ENCODE measurements at places on chromosomes 2 and 18. TPM values are rescaled to one million over a fixed set of nuclear protein-coding genes. Genes with fewer than 3 reads are reported as not detected.

The SERTAD2 gene
- total RNA-seq, result 33.5 TPM

The RBM43 gene
- total RNA-seq, result 12.3 TPM

The RGPD8 gene
- 48.1 TPM for total RNA-seq

The ERBB4 gene
- not detected for total RNA-seq

- no peaks in the 10 kb centered on the region for H3K27me3 ChIP-seq
- peaks cover 18% of the 10 kb centered on the region for H3K4me1 ChIP-seq
- H3K4me3 ChIP-seq, result no peak overlapping the region
- DNase-seq, result no peak
Measured at GRCh38 chr2:111698089-111698488, 185.9 kb downstream of the ANAPC1 start.

GRCh38 chr18:60295674-60296073 is 76.9 kb downstream of the MC4R start:
- no peaks in the 10 kb centered on the region for H3K4me1 ChIP-seq
- no peak overlapping the region for H3K27ac ChIP-seq
- no peak for DNase-seq
- no peaks in the 10 kb centered on the region for H3K27me3 ChIP-seq
- no peak overlapping the region for H3K4me3 ChIP-seq
- no peaks in the 10 kb centered on the region for H3K36me3 ChIP-seq

GRCh38 chr18:57447154-57447621 is 12.0 kb downstream of the ONECUT2 start:
- peaks cover 27% of the 10 kb centered on the region for H3K27me3 ChIP-seq
- no peak overlapping the region for H3K27ac ChIP-seq
- no peaks in the 10 kb centered on the region for H3K36me3 ChIP-seq
- DNase-seq, result no peak
- no peak overlapping the region for H3K4me3 ChIP-seq

- no peak overlapping the region for H3K27ac ChIP-seq
- H3K36me3 ChIP-seq, result no peaks in the 10 kb centered on the region
- peaks cover 14% of the 10 kb centered on the region for H3K4me1 ChIP-seq
- peaks cover 26% of the 10 kb centered on the region for H3K27me3 ChIP-seq
Measured at GRCh38 chr2:42791606-42792005, 777 bp downstream of the HAAO start.

GRCh38 chr2:236670235-236670620 is 100.6 kb downstream of the ACKR3 start:
- no peaks in the 10 kb centered on the region for H3K4me1 ChIP-seq
- H3K36me3 ChIP-seq, result no peaks in the 10 kb centered on the region
- no peaks in the 10 kb centered on the region for H3K27me3 ChIP-seq
- no peak overlapping the region for H3K4me3 ChIP-seq
- H3K27ac ChIP-seq, result no peak overlapping the region

- no peak overlapping the region for H3K4me3 ChIP-seq
- DNase-seq, result no peak
- no peaks in the 10 kb centered on the region for H3K4me1 ChIP-seq
- no peaks in the 10 kb centered on the region for H3K36me3 ChIP-seq
- H3K27ac ChIP-seq, result no peak overlapping the region
Measured at GRCh38 chr2:16179701-16180416, 239.5 kb downstream of the MYCN start.

- no peaks in the 10 kb centered on the region for H3K4me1 ChIP-seq
- DNase-seq, result no peak
- H3K27ac ChIP-seq, result no peak overlapping the region
- H3K4me3 ChIP-seq, result no peak overlapping the region
- H3K27me3 ChIP-seq, result no peaks in the 10 kb centered on the region
Measured at GRCh38 chr2:222756951-222757650, 85.6 kb downstream of the MOGAT1 start.

GRCh38 chr2:164257742-164258141 is 363.5 kb downstream of the GRB14 start:
- H3K27me3 ChIP-seq, result no peaks in the 10 kb centered on the region
- DNase-seq, result no peak
- H3K4me1 ChIP-seq, result no peaks in the 10 kb centered on the region
- H3K4me3 ChIP-seq, result no peak overlapping the region

DNA sequence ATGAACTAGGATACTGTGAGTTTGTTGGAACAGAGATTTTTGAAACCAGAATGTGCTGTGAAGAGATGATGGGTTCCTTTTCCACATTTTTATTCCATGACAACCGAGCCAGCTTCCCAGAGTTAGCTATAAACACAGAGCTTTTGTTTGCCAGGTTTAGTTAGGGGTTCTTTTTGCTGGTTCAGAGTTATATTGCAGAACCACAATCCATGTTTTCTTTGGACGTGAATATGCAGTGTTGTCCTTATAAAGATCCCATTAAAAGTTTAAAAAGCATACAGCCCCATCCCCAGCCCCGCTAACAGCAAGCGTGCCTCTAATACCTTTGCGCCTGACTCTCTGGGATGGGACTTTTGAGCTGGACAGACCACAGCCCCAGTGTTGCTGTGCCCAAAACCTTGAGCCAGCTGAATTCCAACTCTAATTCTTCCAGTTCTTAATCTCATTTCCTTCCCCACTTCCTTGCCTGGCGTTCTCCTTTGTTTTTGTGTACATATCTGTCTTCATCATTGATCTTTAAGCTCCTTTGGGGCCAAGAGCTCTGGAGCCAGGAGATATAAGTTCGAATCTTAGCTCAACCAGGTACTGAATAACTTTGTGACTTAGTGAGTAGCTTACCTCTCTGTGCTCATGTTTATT is 72.3 kb downstream of the SPATS2L start:
- no peak for DNase-seq
- H3K4me1 ChIP-seq, result peaks cover 77% of the 10 kb centered on the region
- no peak overlapping the region for H3K4me3 ChIP-seq

DNA sequence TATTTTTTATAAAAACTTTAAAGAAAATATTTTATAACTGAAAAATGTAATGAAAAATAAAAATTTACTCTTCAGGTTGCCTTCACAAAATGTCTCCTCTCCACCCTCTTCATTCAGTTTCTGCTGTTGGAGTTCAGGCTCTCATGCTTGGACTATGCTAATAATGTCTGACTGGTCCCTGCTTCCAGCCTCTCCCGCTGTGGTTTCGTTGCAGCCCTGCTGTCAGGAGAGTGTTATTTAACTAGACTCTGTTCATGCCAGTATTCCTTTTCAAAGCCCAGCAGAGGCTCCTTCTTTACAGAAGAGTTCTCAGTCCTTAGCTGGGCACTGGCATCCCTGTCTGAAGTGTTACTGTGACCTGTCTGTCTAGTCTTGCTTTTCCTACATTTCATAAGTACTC is 40.4 kb downstream of the CLIP4 start:
- no peak overlapping the region for H3K4me3 ChIP-seq
- H3K27ac ChIP-seq, result no peak overlapping the region
- H3K27me3 ChIP-seq, result no peaks in the 10 kb centered on the region
- H3K4me1 ChIP-seq, result no peaks in the 10 kb centered on the region

DNA sequence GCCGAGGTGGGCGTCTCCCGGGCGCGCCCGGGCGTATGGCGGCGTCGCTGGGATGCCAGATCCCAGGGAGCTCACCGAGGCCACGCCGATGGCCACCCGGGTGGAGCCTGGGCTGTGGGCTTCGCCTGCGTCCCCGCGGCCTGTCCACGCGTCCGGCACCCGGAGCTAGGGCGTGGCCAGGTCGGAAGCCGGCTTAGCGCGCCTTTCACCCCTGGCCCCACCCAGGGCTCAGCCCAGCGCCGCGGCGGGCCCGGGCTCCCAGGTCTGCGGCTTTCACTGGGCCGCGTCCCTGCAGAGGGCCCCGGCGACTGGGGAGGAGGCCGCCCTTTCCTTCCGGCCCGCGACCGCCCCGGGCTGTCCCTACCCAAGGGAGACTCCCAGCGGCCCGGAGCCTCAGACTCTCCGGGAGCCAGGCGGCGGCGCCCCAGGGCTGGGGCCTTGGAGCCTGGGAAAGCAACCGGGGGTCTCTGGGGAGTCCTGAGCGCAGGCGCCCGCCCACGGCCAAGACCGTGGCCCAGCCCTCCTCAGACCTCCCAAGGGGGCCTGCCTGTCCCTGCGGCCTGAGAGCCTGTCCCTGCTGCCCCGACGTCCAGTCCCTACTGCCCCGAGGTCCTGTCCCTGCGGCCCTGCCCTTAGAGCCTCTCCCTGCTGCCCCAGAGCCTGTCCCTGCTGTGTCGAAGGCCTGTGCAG is 36.3 kb upstream of the ITM2C start:
- no peaks in the 10 kb centered on the region for H3K36me3 ChIP-seq
- no peak for DNase-seq
- peaks cover 7% of the 10 kb centered on the region for H3K27me3 ChIP-seq
- no peak overlapping the region for H3K4me3 ChIP-seq
- H3K27ac ChIP-seq, result no peak overlapping the region

DNA sequence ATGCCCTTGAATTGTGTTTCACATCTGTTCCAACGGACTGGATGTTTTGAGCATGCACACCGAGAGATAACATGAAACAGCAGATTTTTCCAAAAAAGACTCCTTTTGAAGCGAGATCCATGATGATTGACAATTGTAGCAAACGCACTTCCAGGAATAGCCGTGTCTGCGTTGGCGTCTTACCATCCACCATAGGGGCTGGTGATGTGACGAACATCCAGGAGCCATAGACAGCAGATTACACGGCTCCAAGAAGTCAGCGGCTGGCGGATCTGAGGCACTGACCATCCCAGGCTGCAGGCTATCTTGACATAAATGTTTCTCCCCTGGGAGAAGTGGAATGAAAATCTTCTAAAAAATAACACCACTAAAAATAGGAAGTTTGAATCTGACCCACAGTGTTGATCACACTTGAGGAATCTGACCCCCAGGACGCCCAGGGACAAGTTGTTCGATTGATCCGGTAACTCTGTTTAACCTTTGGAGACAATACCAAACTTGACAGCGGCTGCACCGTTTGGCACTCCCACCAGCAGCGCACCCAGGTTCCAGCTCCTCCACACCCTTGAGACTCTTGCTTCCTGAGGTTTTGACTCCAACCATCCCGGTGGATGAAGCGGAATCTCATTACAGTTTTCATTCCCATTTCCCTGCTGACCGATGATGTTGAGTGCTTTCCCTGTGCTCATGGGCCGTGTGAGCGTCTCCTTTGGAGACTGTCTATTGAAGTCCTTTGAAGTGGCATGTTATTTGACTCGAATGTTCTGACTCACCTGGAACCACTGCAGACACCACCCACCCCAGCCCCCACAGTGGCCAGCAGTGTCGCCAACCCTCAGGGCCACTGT is 140.0 kb upstream of the GPC1 start:
- H3K27ac ChIP-seq, result no peak overlapping the region
- no peaks in the 10 kb centered on the region for H3K27me3 ChIP-seq
- H3K4me1 ChIP-seq, result no peaks in the 10 kb centered on the region
- H3K4me3 ChIP-seq, result no peak overlapping the region

DNA sequence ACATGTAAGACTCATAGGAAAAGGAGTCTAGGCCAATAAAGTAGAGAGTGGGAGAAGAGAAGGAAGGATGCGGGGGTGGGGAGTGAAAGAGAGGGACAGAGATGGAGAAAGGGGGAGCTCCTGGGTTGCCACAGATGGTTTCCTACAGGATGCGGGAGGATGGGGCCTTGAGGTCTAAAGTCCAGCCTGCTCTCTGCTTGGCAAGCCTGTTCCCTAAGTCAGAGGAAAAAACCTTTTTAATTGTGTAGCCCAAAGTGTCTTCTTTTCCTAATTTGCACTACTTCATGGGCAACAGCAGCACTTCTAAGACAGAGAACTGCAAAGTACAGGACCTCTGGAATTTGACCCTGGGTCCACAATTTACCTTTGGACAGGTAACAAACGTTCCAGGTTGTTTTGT is 1.4 kb upstream of the FAM110C start:
- H3K27me3 ChIP-seq, result no peaks in the 10 kb centered on the region
- no peak for DNase-seq
- H3K36me3 ChIP-seq, result no peaks in the 10 kb centered on the region
- H3K4me1 ChIP-seq, result peaks cover 33% of the 10 kb centered on the region
- H3K4me3 ChIP-seq, result no peak overlapping the region
- no peak overlapping the region for H3K27ac ChIP-seq

DNA sequence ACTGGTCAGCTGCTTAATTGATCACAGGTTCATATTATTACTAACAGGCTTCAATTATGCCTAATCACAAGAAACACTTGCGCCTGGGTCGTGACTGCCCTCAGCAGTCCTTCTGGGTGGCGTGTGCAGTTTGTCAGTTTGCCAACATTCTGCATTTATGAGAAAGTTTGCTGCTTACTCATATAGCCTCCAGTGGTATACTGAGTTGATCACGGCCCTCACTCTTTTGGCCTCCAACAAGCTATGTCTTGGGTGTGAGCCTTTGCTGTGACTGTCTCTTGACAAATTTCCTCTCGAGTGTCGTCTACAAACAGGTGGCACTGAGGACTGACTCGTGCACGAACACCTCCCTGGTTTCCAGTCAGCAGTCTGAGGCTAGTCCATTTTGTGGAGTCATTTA is 27.3 kb downstream of the DCDC2C start:
- no peak overlapping the region for H3K27ac ChIP-seq
- no peak overlapping the region for H3K4me3 ChIP-seq
- no peak for DNase-seq
- H3K36me3 ChIP-seq, result no peaks in the 10 kb centered on the region

GRCh38 chr2:54503192-54503591 is 47.1 kb downstream of the SPTBN1 start:
- DNase-seq, result peak; percentile 53
- H3K27ac ChIP-seq, result no peak overlapping the region
- H3K4me1 ChIP-seq, result no peaks in the 10 kb centered on the region
- peaks cover 4% of the 10 kb centered on the region for H3K27me3 ChIP-seq
- no peaks in the 10 kb centered on the region for H3K36me3 ChIP-seq
- H3K4me3 ChIP-seq, result no peak overlapping the region

GRCh38 chr18:35174093-35174731 is 66.6 kb upstream of the ZNF397 start:
- no peak overlapping the region for H3K27ac ChIP-seq
- H3K4me3 ChIP-seq, result no peak overlapping the region
- H3K4me1 ChIP-seq, result peaks cover 3% of the 10 kb centered on the region
- peaks cover 4% of the 10 kb centered on the region for H3K27me3 ChIP-seq
- H3K36me3 ChIP-seq, result no peaks in the 10 kb centered on the region
- no peak for DNase-seq

DNA sequence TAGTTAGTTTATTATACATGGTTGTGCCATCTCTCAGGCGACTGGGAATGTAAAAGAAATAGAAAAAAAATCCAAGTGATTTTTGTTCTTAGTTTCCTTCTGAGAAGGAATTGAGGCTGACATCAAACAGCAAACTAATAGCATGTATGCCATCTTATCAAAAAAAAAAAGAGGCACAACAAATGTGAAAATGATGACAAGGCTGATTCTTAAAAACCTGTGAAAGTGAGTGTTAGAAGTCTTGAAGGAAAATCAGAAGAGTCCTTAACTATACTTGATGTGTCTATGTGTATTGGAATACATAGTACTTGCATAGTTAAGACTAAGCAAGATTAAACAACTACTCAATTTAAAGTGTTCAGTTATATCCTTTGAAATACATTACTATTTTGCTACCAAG is 161.0 kb downstream of the CCDC85A start:
- H3K36me3 ChIP-seq, result no peaks in the 10 kb centered on the region
- no peak overlapping the region for H3K27ac ChIP-seq
- H3K4me1 ChIP-seq, result no peaks in the 10 kb centered on the region
- DNase-seq, result no peak

DNA sequence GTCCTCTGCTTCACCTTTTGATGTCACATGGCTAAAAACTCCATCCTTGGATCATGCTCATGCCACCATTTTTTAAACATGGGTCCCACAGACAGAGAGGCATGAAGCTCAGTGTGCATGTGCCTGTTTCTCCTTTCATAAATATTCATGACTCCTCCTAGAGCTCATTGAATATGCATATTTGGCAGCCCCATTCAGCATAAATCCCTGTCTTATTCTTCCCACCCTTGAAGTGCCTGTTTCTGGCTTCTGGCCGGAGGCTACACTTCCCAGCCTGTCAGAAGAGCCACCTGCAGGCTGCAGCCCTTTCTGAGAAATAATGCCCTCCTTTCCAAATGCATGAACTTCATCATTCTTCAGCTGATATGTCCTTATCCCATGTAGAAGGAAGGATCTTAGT is 109.7 kb downstream of the LDLRAD4 start:
- H3K27ac ChIP-seq, result no peak overlapping the region
- H3K4me3 ChIP-seq, result no peak overlapping the region
- no peak for DNase-seq
- no peaks in the 10 kb centered on the region for H3K36me3 ChIP-seq
- no peaks in the 10 kb centered on the region for H3K27me3 ChIP-seq
- H3K4me1 ChIP-seq, result no peaks in the 10 kb centered on the region

Data from CD4-positive, CD25-positive, alpha-beta regulatory T cell (primary cell).